ENCODE measurements at places on chromosomes 3 and 15. TPM values are rescaled to one million over a fixed set of nuclear protein-coding genes. Genes with fewer than 3 reads are reported as not detected.

The OR5K2 gene
- not detected for polyA plus RNA-seq

The UQCC5 gene
- polyA plus RNA-seq: 30.1 TPM

The ACKR2 gene
- 1.6 TPM for polyA plus RNA-seq

The CCDC39 gene
- 0.14 TPM for polyA plus RNA-seq

The SLC22A14 gene
- polyA plus RNA-seq: not detected

The ACP3 gene
- polyA plus RNA-seq: 0.76 TPM

The TICRR gene
- polyA plus RNA-seq: 3.1 TPM

The VEPH1 gene
- 0.88 TPM for polyA plus RNA-seq

The TTLL13 gene
- polyA plus RNA-seq: not detected

The PTPRG gene
- 7.4 TPM for polyA plus RNA-seq

The CKMT1A gene
- polyA plus RNA-seq: 40.5 TPM

The TUSC7 gene
- not detected for polyA plus RNA-seq

The TEX55 gene
- 0.37 TPM for polyA plus RNA-seq

The GOLGA6L4 gene
- not detected for polyA plus RNA-seq

The ACKR4 gene
- not detected for polyA plus RNA-seq

The LDHAL6B gene
- polyA plus RNA-seq: not detected

The ATG3 gene
- polyA plus RNA-seq: 42.8 TPM
